ENCODE measurements at places on chromosomes 2 and 18. TPM values are rescaled to one million over a fixed set of nuclear protein-coding genes. Genes with fewer than 3 reads are reported as not detected.
A peak's percentile ranks its signal among the peaks of the same experiment; 100 is the strongest.

- no peaks in the 10 kb centered on the region for H3K27me3 ChIP-seq
- H3K36me3 ChIP-seq: no peaks in the 10 kb centered on the region
- H3K4me1 ChIP-seq: no peaks in the 10 kb centered on the region
These were observed 73.8 kb downstream of the KCNG2 start for GRCh38 chr18:79871481-79872091.

- no peak overlapping the region for H3K4me3 ChIP-seq
- H3K27ac ChIP-seq: no peak overlapping the region
- H3K36me3 ChIP-seq: no peaks in the 10 kb centered on the region
- peaks cover 4% of the 10 kb centered on the region for H3K27me3 ChIP-seq
- H3K4me1 ChIP-seq: no peaks in the 10 kb centered on the region
These were observed 135.0 kb upstream of the ARL4C start for GRCh38 chr2:234631646-234632514.

GRCh38 chr18:52992041-52992440 lies 652.0 kb downstream of the DCC start:
- no peak overlapping the region for H3K4me3 ChIP-seq
- no peak overlapping the region for H3K27ac ChIP-seq
- no peaks in the 10 kb centered on the region for H3K4me1 ChIP-seq
- H3K36me3 ChIP-seq: no peaks in the 10 kb centered on the region
- DNase-seq: no peak
- no peaks in the 10 kb centered on the region for H3K27me3 ChIP-seq

DNA sequence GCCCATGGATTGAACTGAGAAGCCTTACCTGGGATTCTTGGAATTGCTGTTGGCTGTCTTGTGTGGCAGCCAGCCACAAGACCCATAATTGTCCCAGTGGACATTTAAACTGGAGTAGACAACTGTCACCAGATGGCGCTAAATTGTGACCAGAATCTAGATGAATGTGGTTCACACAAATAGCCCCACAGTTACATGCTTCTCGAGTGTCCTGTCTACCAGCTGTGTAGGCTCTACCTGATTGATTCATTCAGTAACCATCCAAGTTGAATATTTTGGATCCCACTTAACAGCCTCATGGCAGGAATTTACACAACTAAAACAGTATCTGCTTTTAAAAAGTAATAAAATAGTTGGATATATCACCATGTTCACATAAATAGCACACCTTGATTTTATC lies 73.2 kb downstream of the MAP4K4 start:
- H3K4me3 ChIP-seq: no peak overlapping the region
- H3K27me3 ChIP-seq: no peaks in the 10 kb centered on the region
- no peak overlapping the region for H3K27ac ChIP-seq
- peaks cover 2% of the 10 kb centered on the region for H3K36me3 ChIP-seq
- DNase-seq: peak; percentile 37

DNA sequence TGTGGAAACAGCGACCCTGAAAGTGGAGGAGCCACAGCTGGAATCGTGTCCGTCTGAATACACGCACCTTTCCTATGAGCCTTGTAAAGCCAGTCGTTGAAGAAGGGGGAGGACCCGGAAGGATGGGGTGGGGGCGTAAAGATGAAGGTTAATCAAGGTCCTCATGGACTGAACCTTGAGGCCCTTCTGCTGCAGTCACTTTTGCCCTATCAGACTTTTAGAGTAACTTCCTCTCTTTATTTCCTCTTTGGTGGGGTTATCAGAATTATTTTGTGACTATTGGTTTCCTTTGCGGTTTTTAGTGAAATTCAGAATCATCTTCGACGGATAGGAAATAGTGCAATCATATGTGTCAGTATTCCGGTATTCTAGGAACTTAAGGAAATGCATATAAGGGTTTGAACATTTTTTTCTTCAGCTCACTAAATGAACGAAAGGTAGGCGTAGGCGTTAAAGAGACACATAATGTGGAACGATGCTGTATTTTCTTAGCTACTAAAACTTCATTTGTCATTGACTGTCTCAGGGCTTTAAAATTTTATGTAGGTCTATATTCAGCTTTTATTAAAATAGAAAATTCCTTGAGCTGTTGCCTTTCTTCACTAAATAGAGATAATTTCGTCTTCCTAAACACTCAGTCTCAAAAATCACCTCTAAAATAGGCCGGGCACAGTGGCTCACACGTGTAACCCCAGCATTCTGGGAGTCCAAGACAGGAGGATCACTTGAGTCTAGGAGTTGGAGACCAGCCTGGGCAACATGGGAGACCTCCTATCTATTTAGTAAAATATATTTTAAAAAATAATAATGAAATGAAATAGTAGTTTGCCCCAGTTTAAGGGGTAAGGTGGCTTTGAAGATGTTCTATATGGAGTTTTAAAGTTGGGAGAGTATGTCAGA lies 1.4 kb upstream of the YES1 start:
- peak overlapping the region; percentile 99 for H3K27ac ChIP-seq
- H3K27me3 ChIP-seq: no peaks in the 10 kb centered on the region
- peaks cover 4% of the 10 kb centered on the region for H3K36me3 ChIP-seq
- H3K4me1 ChIP-seq: peaks cover 46% of the 10 kb centered on the region

- H3K4me1 ChIP-seq: peaks cover 24% of the 10 kb centered on the region
- DNase-seq: no peak
- peaks cover 2% of the 10 kb centered on the region for H3K36me3 ChIP-seq
These were observed 4.2 kb downstream of the SPAST start for GRCh38 chr2:32067549-32067948.

GRCh38 chr18:74524097-74524496 lies 10.2 kb upstream of the CNDP1 start:
- H3K4me3 ChIP-seq: no peak overlapping the region
- DNase-seq: no peak
- no peaks in the 10 kb centered on the region for H3K27me3 ChIP-seq
- no peak overlapping the region for H3K27ac ChIP-seq
- H3K4me1 ChIP-seq: no peaks in the 10 kb centered on the region

DNA sequence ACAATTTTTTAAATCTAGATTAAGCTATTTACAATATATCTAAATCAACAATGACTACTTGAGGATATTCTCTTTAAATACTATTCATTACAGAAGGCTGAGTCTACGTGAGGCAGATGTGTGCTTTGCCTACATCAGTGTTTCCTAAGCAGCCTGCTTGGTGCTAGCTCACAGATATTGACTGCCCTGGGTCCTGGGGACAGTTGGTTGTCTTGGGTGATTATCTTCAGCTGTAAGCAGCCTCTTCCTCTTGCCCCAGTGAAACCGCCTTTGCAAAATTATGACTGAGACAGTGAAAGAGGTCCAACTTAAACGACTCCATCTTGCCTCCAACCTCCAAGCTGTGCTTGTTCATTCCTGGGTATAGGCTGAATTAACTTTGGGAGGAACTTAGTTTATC lies 39.6 kb upstream of the CCDC88A start:
- no peak overlapping the region for H3K4me3 ChIP-seq
- H3K27me3 ChIP-seq: peaks cover 7% of the 10 kb centered on the region
- no peaks in the 10 kb centered on the region for H3K36me3 ChIP-seq
- DNase-seq: no peak
- H3K4me1 ChIP-seq: no peaks in the 10 kb centered on the region

DNA sequence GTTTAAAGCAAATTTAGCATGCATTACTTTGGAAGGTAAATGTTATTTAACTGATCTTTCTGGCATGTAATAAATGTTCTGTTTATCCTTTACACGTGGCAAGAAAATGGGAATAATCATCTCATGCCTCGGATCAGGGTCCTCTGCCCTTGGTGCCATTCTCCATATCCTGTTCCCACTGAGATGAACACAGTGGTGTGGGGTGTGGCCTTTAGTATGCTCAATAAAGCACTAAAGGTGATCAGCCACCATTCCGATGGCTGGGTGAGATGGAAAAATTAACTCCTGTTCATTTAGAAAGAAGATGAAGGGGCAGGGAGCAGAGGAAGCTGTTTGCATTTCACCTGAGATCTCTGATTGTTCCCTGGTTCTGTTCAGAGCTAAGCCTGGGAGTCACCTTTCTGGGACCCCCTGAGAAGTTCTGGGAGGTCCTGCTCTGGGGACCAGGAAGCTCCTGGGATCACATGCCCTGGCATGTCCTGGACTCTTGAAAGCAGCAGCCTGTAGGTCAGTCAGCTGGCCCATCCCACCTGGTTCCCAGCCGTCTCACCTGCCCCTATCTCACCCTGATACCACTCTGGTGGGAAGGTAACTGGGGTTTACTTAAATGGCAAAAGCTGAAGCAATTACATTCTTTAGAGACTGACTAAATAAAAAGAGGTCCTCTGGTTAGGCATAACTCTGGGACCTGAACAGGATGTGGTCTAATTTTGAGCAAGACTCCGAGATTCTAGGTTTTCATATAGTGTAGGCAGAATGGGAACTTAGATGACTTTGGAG lies 288.9 kb upstream of the EPAS1 start:
- no peak overlapping the region for H3K27ac ChIP-seq
- H3K4me1 ChIP-seq: no peaks in the 10 kb centered on the region
- no peak for DNase-seq
- no peak overlapping the region for H3K4me3 ChIP-seq

DNA sequence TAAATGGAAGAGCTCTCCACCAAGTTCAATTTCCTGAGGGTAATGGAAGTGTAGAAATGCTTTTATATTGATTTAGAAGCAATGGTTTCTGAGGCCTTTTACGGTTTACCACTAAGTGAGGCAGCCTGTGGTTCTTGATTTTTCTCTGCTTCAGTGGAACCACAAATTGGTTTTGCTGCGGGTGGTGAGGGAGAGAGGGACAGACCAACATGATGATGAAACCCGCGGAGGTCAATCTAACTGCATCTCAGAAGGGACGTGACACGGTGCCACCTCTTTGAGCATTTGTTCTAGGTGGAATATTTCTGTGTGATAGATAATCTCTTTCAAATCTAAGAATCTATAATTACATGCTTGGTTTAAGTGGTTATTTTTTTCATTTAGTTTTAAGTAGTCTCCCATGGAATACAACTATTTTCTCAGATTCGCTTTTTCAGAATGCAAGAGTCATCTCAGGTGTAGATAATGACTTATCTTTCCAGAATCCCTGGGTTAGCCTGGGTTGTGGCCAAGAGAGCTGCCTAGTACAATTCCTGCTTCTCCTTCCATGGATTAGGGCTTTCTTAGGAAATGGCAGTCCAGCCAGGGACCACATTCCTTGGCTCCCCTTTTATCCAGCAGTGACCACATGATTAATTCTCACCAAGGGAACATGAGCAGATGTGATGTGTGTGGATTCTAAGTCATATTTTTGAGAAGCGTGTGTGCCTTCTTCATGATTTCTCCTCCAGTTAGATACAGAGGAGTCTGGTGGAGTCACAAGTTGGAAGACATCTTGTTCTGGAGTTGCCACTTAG lies 52.5 kb downstream of the KCNE4 start:
- no peaks in the 10 kb centered on the region for H3K36me3 ChIP-seq
- DNase-seq: no peak
- H3K4me3 ChIP-seq: no peak overlapping the region

GRCh38 chr18:12748671-12749070 lies 45.8 kb downstream of the PSMG2 start:
- H3K27ac ChIP-seq: no peak overlapping the region
- H3K4me3 ChIP-seq: no peak overlapping the region
- DNase-seq: no peak

DNA sequence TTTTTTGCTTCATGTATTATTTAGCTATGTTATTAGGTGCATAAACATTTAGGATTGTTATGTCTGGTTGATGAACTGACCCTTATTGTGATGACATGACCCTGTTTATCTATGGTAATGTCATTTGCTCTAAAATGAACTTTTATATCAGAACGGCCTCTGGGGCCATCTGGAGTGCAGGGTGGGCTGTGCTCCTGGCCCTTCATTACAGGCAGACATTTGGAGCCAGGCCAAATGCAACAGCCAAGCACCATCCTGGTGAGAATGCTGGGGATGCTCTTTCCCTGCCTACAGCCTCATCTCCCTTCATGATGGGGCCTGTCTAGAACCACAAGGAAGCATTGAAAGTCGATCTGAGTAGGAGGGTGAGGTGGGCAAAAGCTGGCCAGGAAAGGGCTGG lies 38.0 kb downstream of the HJURP start:
- H3K36me3 ChIP-seq: no peaks in the 10 kb centered on the region
- no peaks in the 10 kb centered on the region for H3K4me1 ChIP-seq
- no peak overlapping the region for H3K4me3 ChIP-seq
- H3K27me3 ChIP-seq: no peaks in the 10 kb centered on the region
- DNase-seq: no peak

DNA sequence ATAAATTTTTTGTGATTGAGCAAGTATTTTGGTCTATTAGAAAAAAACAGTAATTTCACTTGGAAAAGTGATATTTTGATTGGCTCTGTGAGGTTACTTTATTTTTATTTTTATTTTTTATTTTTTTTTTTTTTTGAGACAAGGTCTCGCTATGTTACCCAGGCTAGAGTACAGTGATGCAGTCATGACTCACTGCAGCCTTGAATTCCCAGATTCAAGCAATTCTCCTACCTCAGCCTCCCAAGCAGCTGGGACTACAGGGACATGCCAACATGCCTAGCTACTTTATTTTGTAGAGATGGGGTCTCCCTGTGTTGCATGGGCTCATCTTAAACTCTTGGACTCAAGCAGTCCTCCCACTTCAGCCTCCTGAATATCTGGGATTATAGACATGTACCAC lies 60.9 kb upstream of the MGAT5 start:
- no peak overlapping the region for H3K4me3 ChIP-seq
- DNase-seq: no peak
- H3K27ac ChIP-seq: no peak overlapping the region
- H3K4me1 ChIP-seq: peaks cover 56% of the 10 kb centered on the region

DNA sequence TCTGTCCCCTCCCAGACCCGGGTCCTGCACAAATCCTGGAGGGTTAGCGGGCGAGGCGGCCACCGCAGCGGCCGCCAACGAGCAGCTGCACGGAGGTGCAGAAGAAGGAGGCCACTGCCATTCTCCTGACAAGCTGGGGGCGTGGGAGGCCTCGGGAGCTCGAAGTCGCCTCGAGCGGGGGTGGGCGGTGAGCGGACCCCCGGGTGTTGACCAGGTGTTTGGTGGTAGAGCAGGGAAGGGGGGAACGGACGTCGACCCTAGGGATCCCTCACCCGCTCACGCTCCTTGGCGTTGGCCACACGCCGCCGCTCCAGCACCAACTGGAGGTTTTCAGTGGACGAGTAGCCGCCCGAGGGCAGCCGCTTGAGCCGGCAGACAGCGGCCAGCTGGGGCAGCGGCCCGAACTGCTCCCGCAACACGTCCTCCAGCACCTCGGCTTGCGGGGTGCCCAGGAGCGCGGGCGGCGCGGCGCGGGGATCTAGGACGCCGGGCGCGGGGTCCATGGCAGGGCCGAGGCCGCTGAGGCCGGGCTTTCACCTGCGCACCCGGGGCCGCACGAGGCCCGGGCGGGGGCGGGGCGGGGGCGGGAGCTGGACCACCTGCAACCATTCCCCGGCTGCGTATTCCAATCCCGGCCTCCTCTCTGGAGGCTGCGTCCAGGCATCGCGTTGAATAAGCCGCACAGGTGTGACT lies at the start of gene FIGLA:
Gene FIGLA, minus strand, starts transcription at position 508 of the 693 bp plus-strand sequence. Its CDS starts 5 bp downstream, at position 503.
- H3K4me1 ChIP-seq: peaks cover 13% of the 10 kb centered on the region
- H3K27me3 ChIP-seq: peaks cover 40% of the 10 kb centered on the region
- H3K27ac ChIP-seq: no peak within 1 kb of the TSS
- peak within 1 kb of the TSS; percentile 74 for H3K4me3 ChIP-seq

- H3K4me1 ChIP-seq: no peaks in the 10 kb centered on the region
- no peak overlapping the region for H3K27ac ChIP-seq
- H3K36me3 ChIP-seq: no peaks in the 10 kb centered on the region
- no peak overlapping the region for H3K4me3 ChIP-seq
These were observed 285.9 kb downstream of the CLIP4 start for GRCh38 chr2:29400930-29401653.

The MFSD6 gene
- total RNA-seq: 21.6 TPM

The CWC22 gene
- total RNA-seq: 20.4 TPM

The MBP gene
- 35.9 TPM for total RNA-seq

The REG3A gene
- total RNA-seq: not detected

The CPS1 gene
- 0.86 TPM for total RNA-seq

The PLEK gene
- total RNA-seq: 0.77 TPM

The BCL11A gene
- total RNA-seq: 0.67 TPM

The CNGA3 gene
- total RNA-seq: not detected
